ENCODE measurements at places on chromosomes 12 and 14.

GRCh38 chr14:94550041-94550440, 11.2 kb upstream of the SERPINA4 start:
- no peak for DNase-seq

GRCh38 chr12:42196723-42197603, 41.1 kb downstream of the YAF2 start:
- no peak for DNase-seq

DNA sequence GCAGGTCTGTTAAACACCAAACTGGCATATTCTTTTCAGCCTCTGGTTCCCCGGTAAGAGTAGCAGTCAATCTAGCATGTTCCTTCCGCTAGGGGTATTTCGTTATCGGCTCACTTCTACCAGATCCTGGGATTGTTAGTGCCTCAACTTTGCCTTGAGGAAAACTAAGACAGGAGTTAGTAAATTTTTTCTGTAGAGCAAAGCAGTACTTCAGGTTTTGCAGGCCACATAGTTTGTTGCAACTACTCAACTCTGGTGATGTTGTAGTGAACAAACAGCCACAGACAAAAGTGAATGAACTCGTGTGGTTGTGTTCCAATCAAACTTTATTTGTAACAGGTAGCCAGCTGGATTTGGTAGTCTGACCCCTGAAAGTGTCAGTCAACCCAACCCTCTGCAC, 6.3 kb upstream of the CDH24 start:
- DNase-seq: no peak

DNA sequence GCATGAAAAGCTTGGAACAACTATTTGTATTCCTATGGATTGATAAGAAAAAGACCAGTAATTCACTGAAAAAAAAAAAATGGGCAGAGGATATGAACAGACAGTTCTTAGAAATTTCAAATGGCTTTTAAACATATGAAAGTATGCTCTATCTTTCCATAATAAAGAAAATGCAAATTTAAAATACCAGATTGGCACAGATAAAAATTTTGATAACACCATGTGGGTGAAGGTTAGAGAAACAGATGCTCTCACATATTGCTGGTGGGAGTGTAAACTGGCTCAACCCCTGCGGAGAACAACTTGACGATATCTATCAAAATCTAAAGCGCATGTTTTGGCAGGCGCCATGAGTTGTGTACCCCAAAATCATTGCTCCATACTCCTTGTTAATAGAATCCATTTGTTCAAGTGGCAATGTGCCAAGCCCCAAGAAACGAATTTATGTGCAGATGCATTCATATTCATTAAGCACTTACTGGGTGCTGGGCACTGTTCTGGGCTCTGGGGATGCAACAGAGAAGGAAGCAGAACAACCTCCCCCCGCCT, 29.5 kb upstream of the TMPO start:
- no peak for DNase-seq

- DNase-seq: no peak
Observed at GRCh38 chr12:45852508-45852907, 123.0 kb downstream of the ARID2 start.

DNA sequence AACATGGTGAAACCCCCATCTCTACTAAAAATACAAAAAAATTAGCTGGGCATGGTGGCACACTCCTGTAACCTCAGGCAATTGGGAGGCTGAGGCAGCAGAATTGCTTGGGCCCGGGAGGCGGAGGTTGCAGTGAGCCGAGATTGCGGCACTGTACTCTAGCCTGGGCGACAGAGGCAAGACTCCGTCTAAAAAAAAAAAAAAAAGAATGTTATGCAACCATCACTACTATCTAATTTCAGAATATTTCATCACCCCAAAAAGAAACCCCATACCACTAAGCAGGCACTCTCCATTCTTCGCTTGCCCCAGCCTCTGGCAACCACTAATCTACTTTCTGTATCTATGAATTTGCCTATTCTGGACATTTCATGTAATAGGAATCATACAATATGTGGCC, 68.8 kb upstream of the AMN start:
- DNase-seq: peak; percentile 19

- DNase-seq: peak; percentile 97
Observed at GRCh38 chr12:116559162-116559935, at the start of gene MAP1LC3B2. Gene MAP1LC3B2 (plus strand): TSS chr12:116559381. CDS start chr12:116575943, 16,562 bp downstream.

GRCh38 chr12:118189741-118190191, 53.8 kb downstream of the PEBP1 start:
- no peak for DNase-seq

DNA sequence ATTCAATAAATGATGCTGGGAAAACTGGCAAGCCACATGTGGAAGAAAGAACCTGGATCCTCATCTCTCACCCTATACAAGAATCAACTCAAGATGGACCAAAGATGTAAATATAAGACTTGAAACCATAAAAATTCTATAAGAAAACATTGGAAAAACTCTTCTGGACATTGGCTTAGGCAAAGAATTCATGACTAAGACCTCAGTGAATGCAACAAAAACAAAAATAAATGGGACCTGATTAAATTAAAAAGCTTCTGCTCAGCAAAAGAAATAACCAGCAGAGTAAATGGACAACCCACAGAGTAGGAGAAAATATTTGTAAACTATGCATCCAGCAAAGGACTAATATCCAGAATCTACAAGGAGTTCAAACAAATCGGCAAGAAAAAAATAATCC, 24.6 kb downstream of the ATG2B start:
- no peak for DNase-seq

GRCh38 chr12:30754383-30754749, 385 bp downstream of the CAPRIN2 start:
- no peak for DNase-seq

- DNase-seq: no peak
Observed at GRCh38 chr12:43331935-43332334, 220.1 kb downstream of the ADAMTS20 start.

DNA sequence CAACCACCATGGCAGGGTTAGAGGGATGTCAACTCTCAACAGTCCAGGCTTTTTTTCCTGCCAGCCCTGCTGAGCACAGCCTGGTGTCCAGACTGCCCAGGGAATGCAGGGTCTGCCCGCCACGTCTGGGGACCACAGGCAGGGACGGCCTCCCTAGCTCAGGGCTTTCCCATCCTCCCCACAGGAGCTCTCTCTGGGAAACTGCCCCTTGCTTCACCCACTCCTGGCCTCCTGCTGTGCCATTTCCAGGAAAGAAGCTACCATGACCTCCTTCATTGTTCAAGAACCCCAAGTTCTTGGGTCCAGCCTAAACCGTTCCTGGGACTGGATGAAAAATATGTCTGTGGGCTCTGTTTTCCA, 4.8 kb downstream of the SCNN1A start:
- no peak for DNase-seq

DNA sequence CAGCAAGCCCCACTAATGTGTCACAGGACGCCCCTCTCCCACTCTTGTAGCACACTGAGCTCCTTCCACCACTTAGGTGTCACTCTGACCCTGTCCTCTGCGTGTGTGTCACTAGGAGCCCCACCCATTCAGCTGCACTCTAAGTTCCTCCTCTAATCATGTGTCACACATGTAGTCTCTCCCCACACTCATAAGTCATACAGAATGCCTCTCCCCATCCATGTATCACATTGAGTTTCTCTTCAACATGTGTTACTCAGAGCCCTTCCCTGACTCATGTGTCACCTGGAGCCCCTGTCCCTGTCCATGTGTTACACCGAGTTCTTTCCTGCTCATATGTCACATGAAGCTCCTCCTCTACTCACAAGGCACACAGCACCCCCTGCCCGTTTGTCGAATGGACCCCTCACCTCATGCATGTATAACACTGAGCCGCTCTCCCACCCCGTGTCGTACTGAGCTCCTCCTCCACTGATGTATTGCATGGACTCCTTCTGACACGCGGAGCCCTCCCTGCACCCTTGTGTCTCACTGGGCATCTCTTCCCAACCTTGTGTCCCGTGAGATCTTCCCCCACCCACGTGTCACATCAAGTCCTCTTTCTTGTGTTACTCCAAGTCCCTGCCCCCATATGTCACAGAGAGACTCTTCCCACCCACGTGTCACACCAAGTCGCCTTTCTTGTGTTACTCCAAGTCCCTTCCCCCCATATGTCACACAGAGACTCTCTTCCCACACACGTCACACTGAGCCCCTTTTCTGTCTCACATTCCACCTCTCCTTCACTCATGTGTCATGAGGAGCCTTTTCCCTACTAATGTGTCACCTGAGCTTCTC, 31.0 kb downstream of the RTL1 start:
- DNase-seq: no peak

DNA sequence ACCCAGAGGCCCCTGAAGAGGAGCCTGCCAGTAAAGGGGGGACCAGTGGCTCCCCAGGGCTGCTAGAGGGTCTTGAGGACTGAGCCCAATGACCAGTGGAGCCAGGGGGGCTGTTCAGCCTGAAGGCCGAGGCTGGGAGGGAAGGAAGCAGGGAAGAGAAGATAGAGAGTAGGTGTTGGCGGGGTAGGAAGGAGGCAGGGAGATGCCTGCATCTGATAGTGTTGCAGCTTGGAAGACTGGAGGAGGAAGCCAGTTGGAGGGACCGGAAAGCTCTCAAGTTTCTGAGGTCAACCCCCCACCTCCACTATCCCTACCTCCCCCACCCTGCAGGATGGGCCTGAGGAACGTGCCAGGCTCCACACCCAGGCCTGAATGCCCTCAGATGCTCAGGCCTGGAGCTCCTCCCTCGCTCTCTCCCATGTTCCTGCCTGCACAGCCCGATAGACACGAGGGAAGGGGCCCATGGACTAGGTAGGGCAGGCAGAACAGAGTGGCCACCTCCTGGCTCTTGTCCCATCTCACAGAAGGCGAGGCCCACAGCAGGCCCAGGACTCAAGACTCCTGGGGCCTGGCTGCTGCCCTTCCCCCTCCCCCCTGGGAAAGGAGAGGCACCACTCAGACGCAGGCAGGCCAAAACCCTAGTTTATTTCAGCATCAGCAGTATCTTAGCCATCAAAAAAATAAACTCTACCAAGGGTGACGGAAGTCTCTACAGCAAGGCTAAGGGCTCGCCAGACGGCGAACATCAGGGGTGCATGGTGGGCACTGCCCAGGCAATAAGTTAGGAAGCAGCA, 3.4 kb downstream of the CKB start:
- peak; percentile 44 for DNase-seq

- DNase-seq: peak; percentile 34
Observed at GRCh38 chr12:21614506-21614905, 9.9 kb upstream of the GYS2 start.

DNA sequence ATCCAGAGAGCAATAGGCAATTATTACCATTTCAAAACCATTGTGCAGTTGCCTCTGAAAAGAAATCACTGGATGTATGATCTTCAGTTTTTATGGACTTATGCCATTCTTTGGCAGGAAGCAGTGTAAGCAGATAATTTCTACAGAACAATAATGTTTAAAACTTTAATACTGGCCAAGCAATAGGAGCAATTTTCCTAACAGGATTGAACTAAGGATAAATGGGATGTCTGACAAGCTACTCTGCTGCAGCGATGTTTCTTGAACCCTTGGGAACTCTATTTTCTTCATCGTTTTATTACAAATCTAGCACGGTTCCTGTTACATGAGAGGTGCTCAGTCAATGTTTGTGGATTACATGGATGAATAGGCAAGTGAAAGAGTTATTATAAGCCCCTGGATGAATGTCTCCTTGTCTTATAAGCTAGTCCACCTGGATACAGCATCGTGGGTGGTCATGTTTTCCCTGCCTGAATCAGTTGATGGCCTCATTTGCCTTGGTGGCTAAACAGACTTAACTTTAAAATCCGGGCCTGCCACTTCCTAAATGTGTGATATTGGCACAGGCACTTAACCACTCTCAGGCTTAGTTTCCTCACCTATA, 68.2 kb upstream of the MDM1 start:
- DNase-seq: no peak

- peak; percentile 35 for DNase-seq
Observed at GRCh38 chr12:24467226-24467625, 481.7 kb downstream of the BCAT1 start.

- DNase-seq: no peak
Observed at GRCh38 chr14:100110816-100111215, 45.6 kb downstream of the EVL start.

- no peak for DNase-seq
Observed at GRCh38 chr14:70890826-70891659, 16.2 kb upstream of the PCNX1 start.

DNA sequence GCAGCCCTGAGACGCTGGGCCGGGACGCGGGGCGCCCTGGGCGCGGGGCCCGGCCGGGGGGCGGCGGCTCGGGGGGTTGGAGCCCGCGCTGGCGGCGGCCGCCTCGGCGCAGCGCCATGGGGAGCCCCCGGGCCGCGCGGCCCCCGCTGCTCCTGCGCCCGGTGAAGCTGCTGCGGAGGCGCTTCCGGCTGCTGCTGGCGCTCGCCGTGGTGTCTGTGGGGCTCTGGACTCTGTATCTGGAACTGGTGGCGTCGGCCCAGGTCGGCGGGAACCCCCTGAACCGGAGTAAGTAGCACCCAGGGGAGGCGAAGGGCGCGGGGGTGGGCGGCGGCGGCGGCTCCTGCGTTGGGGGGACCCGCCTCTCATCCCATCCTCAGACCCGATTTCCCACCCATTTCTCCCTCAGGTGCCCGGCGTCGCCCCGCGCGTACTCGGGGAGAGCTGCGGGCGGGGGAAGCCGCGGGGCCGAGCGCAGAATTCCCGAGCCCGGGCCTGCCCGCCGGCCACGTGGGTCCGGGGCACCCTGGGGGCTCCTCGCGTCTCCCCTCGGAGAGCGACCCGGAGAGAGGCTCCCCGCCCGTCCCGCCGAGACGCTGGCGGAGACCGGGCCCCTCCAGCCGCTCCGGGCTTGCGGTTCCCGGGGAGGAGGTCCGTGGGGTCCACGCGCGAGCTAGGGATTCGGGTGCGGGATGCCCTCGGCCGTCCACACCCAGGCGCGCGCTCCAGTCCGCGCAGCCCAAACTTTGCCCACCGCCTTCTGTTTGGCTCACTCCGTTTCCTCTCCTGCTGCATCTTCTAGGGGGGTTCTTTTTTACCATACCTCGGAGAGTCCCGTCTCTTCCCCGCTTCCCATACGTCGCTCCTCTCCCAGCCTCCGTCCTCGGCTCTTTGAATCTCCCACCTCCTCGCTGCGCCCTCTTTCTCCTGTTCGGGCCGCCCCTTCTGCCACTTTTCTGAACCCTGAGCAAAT, 807 bp downstream of the B4GALNT3 start:
- DNase-seq: no peak

GRCh38 chr12:89621521-89621920, 87.1 kb downstream of the ATP2B1 start:
- peak; percentile 17 for DNase-seq

GRCh38 chr14:65228436-65228835, 126.1 kb upstream of the MAX start:
- no peak for DNase-seq

GRCh38 chr14:61234215-61234916, 46.8 kb downstream of the TMEM30B start:
- DNase-seq: no peak
